ENCODE measurements at places on chromosomes 5 and 9. TPM values are rescaled to one million over a fixed set of nuclear protein-coding genes. Genes with fewer than 3 reads are reported as not detected.

- no peak for DNase-seq
Observed at GRCh38 chr9:70259512-70259802, 679 bp downstream of the SMC5 start.

Gene RAI14
- 25.6 TPM for polyA plus RNA-seq

Gene ADAMTS6
- 2.6 TPM for polyA plus RNA-seq

GRCh38 chr5:96431376-96432187, 1.5 kb downstream of the PCSK1 start:
- no peak for DNase-seq

Gene C5orf34
- 3.9 TPM for polyA plus RNA-seq

DNA sequence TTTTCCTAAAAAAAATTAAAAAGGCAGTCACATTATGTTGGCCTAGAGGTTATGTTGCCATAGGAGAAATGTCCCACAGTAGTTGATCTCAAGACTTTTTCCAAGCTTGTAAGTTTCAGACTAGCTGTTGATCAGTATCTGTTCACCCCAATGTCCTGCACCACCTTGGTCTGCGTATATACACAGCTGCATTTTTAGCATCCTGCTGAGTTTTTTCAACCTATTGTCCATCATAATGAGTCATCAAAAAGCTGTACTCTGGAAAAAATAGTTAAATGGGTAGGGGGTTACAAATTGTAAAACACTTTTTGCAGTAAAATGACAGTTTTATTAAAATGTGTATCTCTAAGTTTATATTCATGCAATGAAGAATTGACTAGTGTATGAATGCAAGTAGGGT, 53.2 kb upstream of the TMEM171 start:
- DNase-seq, result no peak

Gene PCDHGB4
- 2.4 TPM for polyA plus RNA-seq

Measured in urinary bladder (tissue), 4 donors.